Fibroblast of villous mesenchyme (primary cell): ENCODE measurements at places on chromosomes 5 and 9.

GRCh38 chr5:61637566-61637965 is 305.5 kb downstream of the ZSWIM6 start:
- DNase-seq = no peak

DNA sequence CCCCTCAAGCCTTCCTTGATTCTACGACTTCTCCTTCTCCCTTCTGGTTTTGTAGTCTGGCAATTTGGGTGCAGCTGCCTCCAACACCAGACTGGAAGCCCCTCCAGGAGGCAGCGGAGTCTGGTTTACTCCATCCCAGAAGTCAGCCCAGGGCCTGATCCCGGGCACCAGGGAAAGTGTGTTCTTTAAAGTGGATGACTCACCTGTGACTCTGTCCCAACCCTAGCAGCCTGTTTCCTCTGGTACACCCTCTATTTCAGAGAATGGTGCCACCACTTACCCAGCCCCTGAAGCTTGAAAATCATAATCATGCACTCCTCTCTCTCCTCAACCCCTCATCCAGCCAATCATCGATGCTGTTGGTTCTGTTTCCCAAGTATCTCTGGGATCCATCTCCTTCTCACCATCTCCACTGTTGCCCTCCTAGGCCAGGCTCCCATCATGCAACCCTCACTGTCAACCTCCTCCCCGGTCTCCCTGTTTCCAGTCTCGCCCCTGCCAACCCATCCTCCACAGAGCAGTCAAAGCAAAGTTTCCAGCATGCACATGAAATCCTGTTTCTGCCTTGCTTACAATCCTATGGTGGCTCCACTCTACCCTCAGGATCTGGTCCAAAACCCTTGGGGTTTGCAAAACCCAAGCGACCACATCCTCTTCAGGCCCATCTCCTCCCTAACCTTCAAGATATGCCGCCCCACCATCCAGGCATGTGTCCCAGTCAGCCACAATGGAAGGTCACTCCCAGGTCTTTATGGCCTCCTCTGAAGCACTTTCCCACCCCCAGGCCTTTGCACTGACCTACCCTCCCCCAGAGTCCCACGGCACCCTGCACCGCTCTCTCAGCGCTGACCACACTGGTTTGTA is 10.5 kb downstream of the LHX6 start:
- DNase-seq = no peak

- no peak for DNase-seq
Measured at GRCh38 chr5:168897387-168898122, 318.4 kb upstream of the PANK3 start.

DNA sequence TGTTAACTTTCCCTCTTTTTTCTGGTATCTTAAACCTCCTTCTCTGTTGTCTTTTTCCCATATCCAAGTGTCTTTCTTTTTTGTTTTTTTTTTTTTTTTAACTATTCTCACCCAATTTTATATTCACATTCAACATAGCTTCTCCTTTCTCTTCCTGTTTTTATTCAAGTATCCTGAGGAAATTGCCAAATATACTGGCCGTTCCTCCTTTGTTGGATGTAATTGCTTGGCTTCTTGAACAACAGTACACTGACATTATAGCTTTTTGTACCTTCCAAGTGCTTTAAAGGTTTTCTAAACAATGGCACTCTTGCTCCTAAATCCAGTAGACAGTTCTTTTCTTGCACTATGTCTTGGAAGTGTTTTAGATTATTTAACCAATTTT is 1146.8 kb downstream of the MAT2B start:
- no peak for DNase-seq

DNA sequence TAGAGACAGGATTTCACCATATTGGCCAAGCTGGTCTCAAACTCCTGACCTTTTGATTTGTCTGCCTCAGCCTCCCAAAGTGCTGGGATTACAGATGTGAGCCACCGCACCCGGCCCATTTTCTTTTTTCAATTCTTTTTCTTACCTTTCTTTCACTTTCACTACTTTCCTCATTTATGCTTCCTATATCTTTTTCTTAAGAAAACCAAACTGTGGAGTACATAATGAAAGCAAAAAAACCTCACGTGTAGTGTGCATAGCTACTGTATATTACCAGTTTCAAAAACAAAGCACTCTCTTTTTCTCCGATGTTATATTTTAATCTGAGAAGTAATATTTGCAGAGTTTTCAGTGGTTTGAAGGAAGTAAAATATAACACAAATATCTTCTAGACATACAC is 8.0 kb upstream of the CAST start:
- no peak for DNase-seq

DNA sequence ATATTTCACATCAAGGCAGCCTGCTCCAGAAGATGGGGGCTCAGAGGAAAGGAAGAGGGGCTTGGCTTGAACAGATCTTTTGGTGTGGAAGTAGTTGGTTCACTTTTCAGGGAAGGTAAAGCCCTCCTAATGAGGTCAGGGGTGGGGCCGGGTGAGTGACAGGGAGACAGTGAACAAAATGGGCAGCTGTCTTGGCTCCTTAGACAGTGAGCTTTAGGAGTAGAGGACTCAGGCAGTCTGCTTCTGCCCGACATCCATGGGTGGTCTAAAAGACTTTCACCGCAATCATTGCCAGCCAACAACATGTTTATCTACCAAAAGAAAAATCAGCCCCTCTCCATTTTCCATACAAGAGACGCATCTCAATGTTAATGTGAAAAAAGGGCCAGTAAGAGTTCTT is 241.0 kb downstream of the EBF1 start:
- no peak for DNase-seq

GRCh38 chr9:132853482-132853881 is 24.6 kb downstream of the AK8 start:
- DNase-seq = no peak

DNA sequence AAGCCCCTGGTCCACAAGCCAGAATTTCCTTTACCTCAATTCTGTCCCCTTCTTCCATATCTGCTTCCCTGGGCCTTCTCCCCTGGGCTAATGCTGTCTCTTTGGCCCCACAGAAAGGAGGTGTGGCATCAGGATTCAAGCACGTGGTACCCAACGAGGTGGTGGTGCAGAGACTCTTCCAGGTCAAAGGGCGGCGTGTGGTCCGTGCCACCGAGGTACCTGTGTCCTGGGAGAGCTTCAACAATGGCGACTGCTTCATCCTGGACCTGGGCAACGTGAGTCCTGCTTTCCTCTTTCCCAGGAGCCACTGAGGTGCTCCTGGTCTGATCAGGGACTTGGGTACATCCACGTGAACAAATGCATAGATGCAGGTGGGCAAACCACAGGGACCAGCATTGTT is 42.6 kb downstream of the GSN start:
- no peak for DNase-seq

- DNase-seq = no peak
Measured at GRCh38 chr5:150514708-150515211, 6.8 kb downstream of the NDST1 start.
